ENCODE measurements at places on chromosomes 12 and 14.

GRCh38 chr14:73725116-73726024, 11.2 kb upstream of the PNMA1 start:
- no peak for DNase-seq

GRCh38 chr12:80778005-80778541, 61.4 kb downstream of the MYF5 start:
- peak; percentile 94 for DNase-seq

- DNase-seq, result no peak
Observed at GRCh38 chr12:50615907-50616296, 111.1 kb downstream of the DIP2B start.

- no peak for DNase-seq
Observed at GRCh38 chr14:80636071-80636470, 305.5 kb downstream of the CEP128 start.

DNA sequence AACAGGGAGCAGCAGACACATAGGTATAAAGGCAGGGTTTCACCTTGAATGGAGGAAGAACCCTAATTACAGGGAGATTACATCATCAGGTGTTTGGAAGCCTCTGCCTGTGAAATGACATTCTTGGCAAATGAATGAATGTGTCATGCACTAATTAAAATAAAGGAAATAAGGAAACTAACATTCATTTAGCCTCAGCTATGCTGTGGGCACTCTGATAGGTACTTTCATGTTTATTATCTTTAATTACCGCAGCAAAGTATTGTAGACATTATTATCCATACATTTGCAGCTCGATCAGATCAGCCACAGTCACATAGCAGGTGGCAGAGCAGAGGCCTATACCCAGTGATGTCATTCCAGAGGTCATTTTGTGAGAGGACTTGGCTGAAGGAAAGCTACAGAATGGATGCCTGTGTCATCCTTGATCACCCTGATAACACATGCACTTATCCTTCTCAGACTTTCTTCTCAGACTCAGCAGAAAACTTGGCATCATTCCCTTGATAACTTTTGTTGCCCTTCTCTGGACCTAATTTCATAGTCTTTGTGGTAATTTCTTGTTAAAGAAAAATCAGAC, 18.4 kb downstream of the ZNF664 start:
- no peak for DNase-seq

GRCh38 chr14:38618514-38618913, 362.6 kb upstream of the CLEC14A start:
- no peak for DNase-seq

DNA sequence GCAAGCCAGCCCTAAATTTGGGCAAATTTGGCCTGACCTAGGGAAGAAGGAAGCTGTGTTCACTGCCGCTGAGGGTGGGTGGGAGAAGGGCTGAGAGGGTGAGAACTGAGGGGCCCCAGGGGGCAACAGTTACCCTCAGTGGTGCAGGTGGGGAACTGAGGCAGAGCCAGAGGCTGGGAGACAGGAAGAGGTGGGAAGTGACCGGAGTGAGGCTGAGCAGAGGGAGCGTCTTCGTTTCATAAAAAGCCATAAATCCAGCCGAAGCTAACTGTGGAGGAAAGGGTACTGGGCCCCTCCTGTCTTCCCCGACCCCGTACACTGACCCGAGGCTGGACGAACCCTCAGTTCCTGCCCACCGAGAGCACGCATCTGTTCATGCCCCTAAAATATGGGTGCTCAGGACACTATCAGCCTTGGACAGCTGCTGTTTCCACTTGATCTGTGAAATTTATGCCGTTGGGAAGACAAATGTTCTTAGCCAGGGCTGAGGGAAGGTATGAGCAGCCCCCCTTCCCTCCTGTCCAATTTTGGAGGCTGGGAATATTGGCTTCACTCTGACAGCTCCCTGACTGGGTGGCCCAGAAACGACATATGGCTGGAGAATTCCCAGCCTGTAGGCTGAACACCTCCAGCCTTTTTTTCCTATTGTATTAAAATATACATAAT, 116.5 kb downstream of the KIF26A start:
- no peak for DNase-seq

DNA sequence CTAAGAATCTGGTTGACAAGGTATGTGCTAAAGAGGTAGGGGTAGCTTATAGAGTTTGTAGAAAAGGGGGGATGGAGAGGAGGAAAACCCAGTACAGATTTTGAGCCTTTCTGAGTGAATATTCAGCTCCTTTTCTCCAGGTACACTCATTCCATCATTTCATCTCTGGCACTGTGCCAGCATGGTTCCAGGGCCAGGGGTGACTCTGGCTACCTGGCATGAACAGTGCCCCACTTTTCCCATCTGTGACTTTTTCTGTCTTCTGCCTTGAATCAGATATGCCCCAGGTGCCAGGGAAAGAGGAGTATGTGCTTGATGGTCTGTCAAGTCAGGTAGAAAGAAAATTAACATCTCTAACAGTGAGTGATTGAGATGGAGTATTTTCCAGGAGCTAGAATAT, 175.7 kb downstream of the CACNA1C start:
- no peak for DNase-seq

DNA sequence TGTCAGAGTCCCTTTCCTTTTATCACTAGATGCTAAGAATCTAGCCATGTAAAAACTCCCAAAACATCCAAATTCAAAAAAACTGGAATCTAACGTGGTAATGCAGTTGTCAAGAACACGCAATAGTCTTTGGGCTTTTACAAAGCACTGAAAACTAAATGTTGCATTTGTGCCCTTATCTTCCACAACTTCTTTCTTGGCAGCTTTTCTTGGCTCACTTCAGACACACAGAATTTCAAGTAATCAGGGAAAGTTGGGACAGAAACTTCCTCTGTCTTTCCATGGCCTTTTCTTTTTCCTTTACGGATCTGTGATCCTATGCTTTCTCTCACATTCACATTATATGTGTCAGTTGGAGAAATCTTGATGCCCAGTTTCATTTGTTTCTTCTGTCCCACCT, 136.0 kb downstream of the CRADD start:
- no peak for DNase-seq

- no peak for DNase-seq
Observed at GRCh38 chr12:5691943-5692342, 253.1 kb downstream of the ANO2 start.

DNA sequence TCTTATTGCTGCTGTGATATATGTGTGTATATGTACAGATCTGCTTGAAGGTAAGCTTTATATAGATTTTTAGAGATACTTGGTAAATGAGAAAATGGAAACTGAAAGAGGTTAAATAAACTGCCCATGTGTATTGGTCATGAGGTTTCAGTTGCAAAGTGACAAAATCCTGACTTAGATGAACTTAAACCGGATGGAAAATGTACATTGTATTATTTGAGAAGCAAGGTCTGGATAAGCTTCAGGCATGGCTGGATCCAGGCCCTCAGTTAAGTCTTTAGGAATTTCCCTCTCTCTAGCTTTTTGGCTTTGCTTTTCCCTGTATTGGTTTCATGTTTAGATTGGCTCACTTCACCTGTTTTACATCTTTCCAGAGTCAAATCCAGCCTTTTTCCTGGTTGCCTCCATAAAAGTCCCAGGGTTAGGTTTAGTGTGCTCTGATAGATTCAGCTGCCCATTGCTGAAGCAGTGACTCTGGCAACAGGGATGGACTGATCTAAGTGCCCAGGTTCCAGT, 21.0 kb upstream of the MAP1LC3B2 start:
- no peak for DNase-seq

- peak; percentile 7 for DNase-seq
Observed at GRCh38 chr12:114508529-114509129, 102.7 kb upstream of the TBX5 start.

GRCh38 chr12:130703733-130704375, 12.2 kb downstream of the RIMBP2 start:
- no peak for DNase-seq

DNA sequence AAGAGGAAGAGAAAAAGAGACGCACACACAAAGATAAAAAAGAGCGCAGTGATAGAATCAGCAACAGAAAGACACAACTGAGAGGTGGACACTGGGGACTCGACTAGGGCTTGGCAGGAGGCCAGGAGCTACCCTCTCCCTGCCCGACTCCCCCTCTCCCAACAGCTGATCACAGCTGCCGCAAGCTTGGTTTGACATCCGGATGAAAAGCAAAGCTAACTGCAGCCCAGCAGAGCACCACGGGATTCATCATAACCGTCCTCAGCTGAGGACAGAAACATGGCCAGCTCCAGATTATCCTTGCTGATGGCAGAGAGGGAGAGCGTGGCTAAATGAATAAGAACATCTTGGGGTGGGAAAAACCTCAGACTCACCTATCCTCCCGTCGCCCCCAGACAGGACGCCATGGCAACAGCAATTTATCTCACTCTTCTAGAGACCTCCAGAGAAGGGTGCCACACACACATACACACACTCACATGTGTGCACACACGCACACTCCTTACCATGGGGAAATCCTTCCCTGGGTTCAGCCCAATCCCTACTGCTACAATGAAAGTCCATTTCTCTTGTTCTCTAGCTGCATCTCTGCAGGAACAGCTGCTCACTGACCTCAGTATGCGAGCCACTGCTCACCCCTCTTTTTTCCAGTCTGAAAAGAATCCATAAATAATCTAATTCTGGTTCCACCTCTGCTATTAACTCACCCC, 135.3 kb downstream of the NTF3 start:
- DNase-seq, result peak; percentile 41

DNA sequence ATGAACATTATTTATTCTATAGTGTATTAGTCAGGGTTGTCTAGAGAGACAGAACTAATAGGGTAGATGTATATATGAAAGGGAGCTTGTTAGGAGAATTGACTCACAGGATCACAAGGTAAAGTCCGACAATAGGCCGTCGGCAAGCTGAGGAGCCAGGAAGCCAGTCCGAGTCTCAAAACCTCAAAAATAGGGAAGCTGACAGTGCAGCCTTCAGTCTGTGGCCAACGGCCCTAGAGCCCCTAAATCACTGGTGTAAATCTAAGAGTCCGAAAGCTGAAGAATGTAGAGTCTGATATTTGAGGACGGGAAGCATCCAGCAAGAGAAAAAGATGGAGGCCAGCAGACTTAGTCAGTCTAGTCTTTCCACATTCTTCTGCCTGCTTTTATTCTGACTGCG, 912.2 kb downstream of the FLRT2 start:
- no peak for DNase-seq

DNA sequence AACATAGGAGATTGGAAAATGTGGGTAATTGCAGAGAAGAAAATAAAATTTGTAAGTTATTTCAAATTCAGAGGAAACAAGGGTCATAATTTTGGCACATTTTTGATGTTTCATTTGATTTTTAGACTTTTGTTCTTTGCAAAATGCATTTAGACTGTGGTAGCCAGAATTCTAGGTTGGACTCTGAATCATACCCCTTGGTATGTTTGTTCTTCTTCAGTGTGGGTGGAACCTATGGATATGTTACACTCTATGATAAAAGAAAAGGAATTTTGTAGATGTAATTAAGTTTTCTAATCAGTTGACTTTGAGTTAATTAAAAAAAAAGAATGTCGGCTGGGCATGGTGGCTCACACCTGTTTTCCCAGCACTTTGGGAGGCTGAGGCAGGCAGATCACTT, 827.0 kb downstream of the AACS start:
- DNase-seq, result no peak

- DNase-seq, result no peak
Observed at GRCh38 chr12:68280240-68280639, 26.8 kb upstream of the IL22 start.

DNA sequence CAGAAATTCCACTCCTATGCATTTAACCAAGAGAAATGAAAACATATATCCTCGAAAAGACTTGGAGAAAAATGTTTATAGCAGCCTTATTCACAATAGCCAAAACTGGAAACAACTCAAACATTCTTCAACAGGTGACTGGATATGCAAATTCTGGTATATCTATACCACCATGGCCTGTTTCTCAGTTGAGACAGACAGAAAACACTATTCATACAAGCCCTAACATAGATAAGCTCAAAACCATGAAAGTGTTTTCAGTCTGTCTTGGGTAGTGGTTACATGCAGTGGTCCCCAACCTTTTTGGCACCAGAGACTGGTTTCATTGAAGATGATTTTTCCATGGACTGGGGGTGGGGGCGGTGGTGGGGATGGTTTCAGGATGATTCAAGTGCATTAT, 83.8 kb downstream of the SRGAP1 start:
- no peak for DNase-seq

GRCh38 chr14:103232831-103233319, 101.2 kb upstream of the EIF5 start:
- DNase-seq, result peak; percentile 85

DNA sequence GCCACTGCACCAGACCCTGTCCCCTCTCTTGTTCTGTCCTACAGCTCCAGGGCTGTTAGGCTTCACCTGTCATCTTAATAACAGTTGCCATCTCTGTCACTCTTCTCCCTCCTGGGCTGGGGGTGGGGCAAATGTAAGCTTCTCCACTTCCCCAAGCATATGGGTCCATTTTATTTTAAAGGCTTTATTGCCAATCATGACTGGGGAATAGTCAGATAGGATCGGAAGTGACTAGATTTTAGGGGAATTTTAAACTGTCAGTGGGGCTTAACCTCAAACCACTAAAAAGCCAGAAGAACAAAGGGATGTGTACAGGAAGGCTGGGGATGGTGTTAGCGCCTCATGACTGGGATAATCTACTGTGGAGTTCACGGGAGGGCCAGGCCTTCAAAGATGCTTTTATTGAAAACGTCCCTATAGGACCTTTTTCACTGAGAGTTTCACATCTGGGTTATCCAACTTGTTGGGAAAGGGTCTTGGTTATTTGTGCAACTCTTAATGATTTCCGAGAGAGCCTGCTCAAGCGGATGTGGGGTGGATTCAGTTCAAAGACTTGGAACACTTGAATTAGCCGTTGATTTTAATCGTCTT, 41.6 kb downstream of the CHST11 start:
- no peak for DNase-seq

- no peak for DNase-seq
Observed at GRCh38 chr12:119528241-119528640, 65.3 kb upstream of the TMEM233 start.

DNA sequence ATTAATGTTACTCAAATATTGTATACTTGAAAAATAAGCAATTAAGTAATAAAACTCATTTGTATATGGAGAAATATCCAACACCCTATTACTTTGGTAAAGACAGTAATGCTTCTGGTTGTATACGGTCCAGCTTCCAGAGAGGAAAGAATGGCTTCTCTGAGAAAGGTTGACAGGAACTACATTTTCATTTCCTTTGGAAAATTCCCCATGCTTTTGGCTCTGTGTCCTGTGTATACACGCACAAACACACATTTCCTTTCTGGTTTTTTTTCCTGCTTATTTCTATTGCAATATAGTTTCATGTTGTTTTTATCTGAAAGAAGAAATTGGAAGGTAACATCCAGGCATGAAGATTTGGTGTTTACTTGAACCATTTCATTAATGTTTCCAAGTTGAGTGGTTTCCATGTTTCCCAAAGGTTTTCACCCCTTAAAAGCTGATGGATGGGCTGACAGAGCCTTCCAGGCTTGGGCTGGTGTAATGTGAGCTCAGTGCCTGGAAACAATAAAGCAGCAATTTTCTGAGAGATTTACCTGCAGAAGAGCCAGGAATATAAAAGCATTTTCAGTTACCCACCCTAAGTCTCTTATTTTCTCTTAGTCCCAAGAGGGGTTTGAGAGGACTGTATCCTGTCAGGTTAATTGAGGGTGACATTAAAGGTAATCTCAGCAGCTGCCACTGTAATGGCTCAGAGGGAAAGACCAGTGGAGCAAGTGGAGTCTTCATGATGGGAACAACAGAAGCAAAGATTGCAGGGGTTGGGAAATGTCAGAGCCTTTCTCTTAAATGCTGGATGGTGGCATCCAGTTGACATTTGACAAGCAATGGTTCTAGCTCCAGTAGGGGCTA, 33.4 kb upstream of the TMTC1 start:
- no peak for DNase-seq

- DNase-seq, result no peak
Observed at GRCh38 chr12:68445824-68446223, 113.7 kb upstream of the MDM1 start.

- DNase-seq, result peak; percentile 17
Observed at GRCh38 chr12:76143343-76144244, 59.1 kb upstream of the NAP1L1 start.

GRCh38 chr12:121576851-121577391, 3.9 kb downstream of the KDM2B start:
- no peak for DNase-seq

Measured in NCI-H2081 (cell line).